Right atrium auricular region (tissue), 2 donors: ENCODE measurements at places on chromosomes 5 and 9. TPM values are rescaled to one million over a fixed set of nuclear protein-coding genes. Genes with fewer than 3 reads are reported as not detected.
A peak's percentile ranks its signal among the peaks of the same experiment; 100 is the strongest.

DNA sequence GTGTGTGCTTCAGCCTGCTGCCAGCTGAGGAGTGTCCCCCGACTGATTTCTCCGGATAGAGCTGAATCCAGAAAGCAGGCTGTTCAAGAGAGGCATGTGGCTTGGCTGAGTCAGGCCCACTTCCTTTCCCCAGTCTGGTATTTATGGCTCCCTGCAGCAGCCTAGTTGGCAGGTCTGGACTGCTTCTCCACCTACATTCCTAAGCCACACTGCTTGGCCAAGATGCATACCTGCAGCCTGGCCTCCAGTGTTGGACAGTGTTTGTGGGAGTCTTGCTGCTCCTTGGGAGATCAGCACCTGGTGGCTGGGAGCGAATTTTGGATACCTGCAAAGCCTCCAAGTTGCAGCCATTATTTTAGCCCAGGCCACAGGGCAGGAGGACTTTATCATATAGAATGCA, 670.8 kb downstream of the ACTL7B start:
- no peak for DNase-seq

DNA sequence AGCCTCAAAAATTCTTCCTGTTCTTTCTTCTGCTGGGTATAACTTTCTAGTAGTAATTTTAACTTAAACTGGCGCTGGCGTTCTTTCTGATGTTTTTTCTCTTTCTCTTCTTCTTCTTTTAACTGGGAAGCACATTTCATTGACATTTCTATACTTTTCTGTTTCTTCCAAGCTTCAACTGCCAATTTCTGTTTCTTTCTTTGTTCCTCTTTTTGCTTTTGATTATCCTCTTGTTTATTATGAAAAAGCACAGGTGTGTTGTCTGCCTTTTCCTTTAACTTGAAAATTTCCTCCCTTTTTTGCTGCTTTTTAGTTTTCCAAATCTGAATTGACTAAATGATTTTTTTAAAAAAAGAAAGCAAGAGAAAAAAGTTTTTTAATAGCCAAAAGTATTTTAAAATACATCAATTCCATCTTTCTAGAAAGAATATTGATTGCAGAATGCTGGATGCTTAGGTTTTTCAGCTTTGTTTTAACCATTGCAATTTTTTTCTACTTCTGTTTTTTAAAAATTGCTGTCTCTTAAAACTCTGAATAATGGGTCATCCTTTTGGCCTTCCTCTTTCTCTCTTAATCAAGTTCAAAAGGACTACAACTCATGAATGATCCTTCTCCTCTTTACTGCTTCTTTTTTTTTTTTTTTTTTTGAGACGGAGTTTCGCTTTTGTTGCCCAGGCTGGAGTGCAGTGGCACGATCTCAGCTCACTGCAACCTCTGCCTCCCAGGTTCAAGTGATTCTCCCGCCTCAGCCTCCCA, 8.8 kb upstream of the PGGT1B start:
- no peak for DNase-seq

GRCh38 chr5:95417971-95418370, 26.8 kb downstream of the FAM81B start:
- no peak for DNase-seq

DNA sequence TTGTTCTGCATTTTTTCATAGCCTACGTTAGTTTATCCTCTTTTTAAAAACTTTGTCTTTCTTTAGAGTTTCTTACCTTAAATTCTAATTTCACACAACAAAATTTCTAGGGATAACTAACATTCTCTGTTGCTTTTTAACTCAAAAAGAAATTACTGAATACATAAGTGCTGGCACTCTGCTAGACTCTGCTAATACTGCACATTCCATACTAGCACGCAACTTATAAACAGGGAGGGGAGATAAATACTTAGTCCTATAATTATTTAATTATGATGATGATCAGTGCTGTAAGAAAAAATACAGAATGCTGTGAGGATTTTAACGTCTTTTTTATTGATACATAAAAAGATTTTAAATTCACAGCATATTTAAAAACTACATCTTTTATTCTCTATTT, 25.1 kb downstream of the RNF145 start:
- no peak for DNase-seq

DNA sequence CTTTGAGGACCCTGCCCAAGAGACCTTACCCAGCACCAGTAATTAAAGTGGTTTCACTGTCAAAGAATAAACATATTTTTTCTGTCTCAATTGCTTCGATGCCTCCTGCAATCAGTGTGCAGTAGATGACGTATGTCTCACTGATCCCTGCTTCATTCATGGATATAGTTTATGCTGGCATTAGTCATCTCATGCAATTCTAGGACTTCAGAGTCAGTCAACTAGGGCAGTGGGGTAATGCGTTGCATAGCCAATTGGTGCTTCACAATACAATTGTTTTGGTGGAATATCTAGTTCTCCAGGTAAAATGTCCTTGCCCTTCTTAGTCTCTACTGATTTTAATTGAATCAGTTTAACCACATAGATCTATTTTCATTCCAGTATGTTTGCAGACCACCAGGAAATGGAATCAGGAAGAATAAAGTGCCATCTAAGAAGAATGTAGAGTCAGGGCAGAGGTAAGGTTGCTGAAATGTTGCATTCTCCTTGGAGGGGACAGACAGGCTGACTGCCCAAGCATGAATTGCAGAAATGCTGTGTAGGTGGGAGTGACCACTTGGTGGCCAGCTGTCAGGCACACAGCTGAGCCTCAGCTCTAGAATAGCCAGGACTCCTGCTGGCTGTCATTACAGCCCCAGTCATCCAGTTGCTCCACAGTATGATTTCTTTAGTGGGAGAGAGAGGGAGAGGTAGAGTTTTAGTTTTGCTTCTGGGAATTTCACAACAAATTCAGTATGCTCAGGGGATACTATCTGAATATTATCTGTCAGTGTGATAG, 73.5 kb upstream of the MEGF10 start:
- no peak for DNase-seq

GRCh38 chr9:128160603-128160987, 530 bp downstream of the BBLN start:
- no peak for DNase-seq

DNA sequence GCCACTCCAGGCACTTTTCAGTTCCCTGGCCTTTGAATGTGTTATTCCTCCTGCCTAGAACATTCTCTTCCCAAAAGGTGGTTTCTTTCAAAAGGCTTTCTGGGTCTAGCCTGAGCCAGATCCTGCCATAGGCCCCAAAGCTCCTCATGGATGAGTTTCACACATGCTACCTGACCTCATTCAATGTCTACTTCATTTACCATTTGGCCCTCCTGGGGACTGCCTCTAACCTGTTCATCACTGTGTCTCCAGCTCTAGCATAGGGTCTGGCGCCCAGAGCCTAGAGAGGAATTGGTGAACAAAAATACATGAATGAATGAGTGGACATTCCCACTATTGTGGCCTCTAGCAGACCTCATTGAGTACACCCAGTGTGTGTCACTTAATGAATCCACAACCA, 5.4 kb upstream of the P4HA2 start:
- DNase-seq: no peak

GRCh38 chr5:21644032-21644431, 1209.1 kb downstream of the CDH12 start:
- no peak for DNase-seq

DNA sequence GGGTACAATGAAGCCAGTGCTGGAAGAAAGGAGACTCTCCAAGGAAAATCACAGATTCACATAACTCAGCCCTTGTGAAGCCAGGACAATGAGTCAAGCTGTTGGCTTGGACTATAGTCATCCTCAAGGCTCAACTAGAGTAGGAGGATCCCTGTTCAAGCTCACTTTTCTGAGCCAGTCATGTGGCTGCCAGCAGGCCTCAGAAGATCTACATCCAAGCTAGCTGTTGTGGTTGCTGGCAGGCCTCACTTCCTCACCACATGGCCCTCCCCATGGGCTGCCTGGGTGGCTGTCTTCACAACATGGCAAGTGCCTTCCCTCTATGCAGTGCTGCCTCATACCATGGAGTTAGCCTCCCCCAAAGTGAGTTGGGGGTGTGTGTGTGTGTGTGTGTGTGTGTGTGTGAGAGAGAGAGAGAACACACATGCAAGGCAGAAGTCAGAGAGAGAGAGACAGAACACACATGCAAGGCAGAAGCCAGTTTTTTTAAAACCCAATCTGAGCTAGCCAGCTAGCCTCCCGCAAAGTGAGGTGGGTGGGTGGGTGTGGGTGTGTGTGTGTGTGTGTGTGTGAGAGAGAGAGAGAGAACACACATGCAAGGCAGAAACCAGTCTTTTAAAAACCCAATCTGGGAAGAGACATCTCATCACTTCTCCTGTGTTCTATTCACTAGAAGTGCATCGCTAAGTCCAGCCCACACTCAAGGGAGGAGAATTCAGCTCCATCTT, 17.1 kb downstream of the SCAI start:
- DNase-seq: peak; percentile 88

DNA sequence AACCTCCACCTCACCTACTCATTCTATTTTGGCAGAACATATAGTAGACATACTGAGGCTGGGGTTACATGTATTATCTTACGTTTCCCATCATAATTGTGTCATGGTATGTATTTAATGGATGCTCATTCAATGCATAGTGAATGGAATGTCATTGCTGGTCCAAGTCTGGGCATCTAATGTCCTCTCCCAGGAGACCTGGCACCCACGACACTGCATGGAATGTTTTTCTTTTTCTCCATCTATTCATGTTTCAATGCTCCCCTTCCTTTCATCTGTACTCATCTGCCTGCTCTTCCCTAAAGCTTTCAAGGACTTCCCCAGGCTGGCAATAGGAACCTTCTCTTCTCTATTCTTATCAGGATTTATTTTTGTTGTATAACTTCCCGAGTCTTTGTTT, 50.8 kb upstream of the SLIT3 start:
- no peak for DNase-seq

- no peak for DNase-seq
Measured at GRCh38 chr9:109143881-109144562, 23.0 kb downstream of the FRRS1L start.

DNA sequence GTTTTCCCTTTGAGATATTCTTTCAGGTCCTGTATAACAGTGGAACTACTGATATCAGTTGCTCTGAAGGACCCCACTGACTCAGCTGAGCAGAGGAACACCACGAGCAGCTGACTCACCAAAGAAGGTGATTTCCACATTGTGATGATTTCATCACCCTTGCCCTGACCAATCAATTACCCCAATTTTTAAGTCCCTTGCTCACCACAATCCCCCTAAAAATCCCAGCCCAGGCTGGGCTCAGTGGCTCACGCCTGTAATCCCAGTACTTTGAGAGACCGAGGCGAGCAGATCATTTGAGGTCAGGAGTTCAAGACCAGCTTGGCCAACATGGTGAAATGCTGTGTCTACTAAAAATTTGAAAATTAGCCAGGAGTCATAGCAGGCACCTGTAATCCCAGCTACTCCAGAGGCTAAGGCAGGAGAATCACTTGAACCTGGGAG, 125.3 kb upstream of the ABCA1 start:
- no peak for DNase-seq

DNA sequence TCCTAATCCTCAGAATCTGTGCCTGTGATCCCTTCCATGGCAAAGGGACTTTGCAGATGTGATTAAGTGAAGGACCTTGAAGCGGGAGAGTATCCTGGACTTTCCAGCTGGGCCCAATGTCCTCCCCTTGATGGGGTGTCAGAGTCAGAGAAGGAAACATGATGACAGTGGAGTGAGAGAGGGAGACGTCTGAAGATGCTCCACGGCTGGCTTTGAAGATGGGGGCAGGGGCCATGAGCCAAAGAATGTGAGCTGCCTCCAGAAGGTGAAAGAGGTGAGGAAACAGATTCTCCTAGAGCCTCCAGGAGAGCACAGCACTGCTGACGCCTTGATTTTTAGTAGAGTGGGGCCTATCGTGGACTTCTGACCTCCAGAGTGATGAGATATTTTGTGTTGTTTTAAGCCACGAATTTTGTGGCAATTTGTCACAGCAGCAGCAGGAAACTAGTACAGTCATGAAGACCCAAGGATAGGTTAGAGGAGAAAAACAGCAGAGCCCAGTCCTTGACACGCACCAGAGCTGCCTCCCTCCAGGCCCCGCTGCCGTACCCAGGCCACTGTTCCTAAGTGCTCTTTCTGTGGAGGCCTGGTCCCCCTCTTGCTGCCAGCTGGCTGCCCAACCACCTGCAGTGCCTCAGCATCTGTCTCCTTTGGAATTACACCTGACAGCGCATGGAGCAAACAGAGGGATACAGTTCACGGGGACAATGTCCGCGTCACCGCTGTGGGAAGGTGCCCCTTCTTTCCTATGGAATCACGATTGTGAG, 78.1 kb downstream of the MACROH2A1 start:
- no peak for DNase-seq

- no peak for DNase-seq
Measured at GRCh38 chr5:124650147-124650561, 96.3 kb downstream of the ZNF608 start.

DNA sequence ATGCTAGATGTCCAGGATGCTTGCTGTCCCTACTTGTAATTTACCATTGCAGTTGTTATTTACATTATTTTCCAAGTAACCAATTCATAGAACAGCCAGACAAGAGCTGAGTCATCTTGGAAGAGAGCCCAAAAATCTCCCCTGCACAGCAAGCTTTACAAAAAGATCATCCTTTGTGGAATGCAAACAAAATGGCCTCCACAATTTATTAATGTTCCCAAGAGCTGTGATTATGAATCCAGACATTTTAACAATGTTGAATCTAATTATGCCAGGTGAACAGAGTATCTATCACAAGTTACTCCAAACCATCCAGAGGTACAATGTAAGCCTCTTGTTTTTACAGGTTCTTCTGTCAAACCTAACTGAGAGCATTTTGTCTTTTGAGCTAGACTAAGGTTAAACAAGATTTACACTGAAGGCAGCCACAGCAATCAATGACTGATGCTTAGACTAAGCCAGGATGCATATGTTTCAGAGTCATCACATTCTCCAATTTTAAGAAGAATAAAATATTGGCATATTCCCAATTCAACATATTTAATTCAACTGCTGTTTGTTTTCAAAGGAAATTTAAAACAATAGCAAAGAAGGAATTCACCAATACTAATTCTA, 95.3 kb upstream of the SLC12A2 start:
- no peak for DNase-seq

GRCh38 chr9:103988821-103989220, 105.3 kb upstream of the SMC2 start:
- DNase-seq: no peak

- no peak for DNase-seq
Measured at GRCh38 chr9:12060811-12061210, 632.4 kb upstream of the TYRP1 start.

DNA sequence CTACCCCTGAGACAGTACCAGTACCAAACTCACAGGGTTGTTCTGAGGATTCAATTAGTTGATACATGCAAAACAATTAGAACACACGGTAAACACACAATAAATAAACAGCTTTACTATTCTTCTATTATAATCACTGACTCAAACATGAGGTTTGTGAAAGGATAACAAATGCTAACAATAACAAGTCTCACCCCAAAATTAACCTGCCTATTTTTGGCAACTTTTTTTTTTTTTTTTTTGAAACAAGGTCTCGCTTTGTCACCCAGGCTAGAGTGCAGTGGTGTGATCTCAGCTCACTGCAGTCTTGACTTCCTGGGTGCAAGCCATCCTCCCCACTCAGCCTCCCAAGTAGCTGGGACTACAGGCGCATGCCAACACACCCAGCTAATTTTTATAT, 6.5 kb downstream of the ECPAS start:
- DNase-seq: no peak

TSSK1B gene
- not detected for total RNA-seq

HAVCR1 gene
- not detected for total RNA-seq

F2RL1 gene
- 3.1 TPM for total RNA-seq

PCDHGA8 gene
- total RNA-seq: 5.0 TPM

ADGRD2 gene
- total RNA-seq: not detected

PNPLA7 gene
- 4.6 TPM for total RNA-seq

FAM78A gene
- total RNA-seq: 55.3 TPM

FREM1 gene
- total RNA-seq: 2.2 TPM

ENTR1 gene
- 10.3 TPM for total RNA-seq

TAS2R1 gene
- not detected for total RNA-seq

HNRNPAB gene
- 69.1 TPM for total RNA-seq

NUTM2G gene
- total RNA-seq: not detected
